ENCODE measurements at places on chromosomes 7 and 10. TPM values are rescaled to one million over a fixed set of nuclear protein-coding genes. Genes with fewer than 3 reads are reported as not detected.
A peak's percentile ranks its signal among the peaks of the same experiment; 100 is the strongest.

GRCh38 chr10:104332243-104333031 is 5.8 kb downstream of the ITPRIP start:
- H3K36me3 ChIP-seq, result peaks cover 76% of the 10 kb centered on the region
- peak overlapping the region; percentile 69 for H3K27ac ChIP-seq
- H3K4me3 ChIP-seq, result no peak overlapping the region
- DNase-seq, result peak; percentile 60
- H3K27me3 ChIP-seq, result no peaks in the 10 kb centered on the region

GRCh38 chr7:2409745-2410414 is 6.5 kb downstream of the CHST12 start:
- no peak overlapping the region for H3K4me3 ChIP-seq
- peak overlapping the region; percentile 44 for H3K27ac ChIP-seq
- H3K27me3 ChIP-seq, result no peaks in the 10 kb centered on the region
- H3K36me3 ChIP-seq, result no peaks in the 10 kb centered on the region
- H3K4me1 ChIP-seq, result peaks cover 36% of the 10 kb centered on the region

DNA sequence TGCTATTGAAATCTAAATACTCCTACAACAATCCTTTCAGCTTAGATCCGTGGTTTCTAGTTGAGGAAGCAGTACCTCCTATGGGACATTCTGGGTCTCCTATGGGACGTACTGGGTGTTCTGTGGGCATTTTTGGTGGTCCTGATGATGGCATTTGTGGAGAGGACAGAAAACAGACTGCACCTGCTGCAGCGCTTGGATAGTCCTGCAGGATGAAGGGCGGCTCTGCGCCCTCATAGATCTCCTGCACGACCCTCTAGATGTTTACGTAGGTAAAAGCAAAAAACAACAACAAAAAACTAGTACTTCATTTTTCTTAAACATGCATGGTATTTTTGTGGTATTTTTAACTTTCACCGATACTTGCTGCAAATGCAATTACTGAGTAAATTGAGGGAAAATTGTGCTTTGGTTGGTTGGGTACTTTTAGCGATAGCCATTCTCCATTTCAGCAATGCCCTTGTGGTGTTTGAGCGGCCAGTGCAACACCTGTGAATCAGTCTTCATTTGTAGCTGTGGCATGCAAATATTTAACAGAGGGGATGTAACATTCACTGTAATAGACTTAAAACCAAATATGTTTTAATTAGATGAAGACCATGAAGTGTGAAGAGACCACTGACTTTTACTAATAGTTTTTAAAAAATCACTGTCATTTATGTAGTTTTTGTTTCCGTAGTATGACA is 461.2 kb downstream of the SDK1 start:
- no peak overlapping the region for H3K4me3 ChIP-seq
- H3K27me3 ChIP-seq, result no peaks in the 10 kb centered on the region
- no peaks in the 10 kb centered on the region for H3K36me3 ChIP-seq
- H3K4me1 ChIP-seq, result no peaks in the 10 kb centered on the region
- no peak for DNase-seq

DNA sequence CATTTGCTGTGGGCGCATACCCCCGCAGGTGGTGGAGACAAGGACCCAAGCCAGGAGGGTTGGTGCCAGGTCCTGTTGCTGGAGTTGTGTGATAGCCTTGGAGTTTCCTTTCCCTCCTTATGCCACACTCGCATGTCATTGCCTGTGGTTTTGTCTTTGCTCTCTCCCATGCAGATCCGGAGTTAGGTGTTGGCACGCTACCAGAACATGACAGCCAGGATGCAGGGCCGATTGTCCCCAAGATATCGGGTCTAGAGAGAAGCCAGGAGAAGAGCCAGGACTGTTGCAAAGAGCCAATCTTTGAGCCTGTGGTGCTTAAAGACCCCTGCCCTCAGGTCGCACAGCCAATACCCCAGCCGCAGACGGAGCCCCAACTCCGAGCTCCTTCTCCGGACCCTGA is 369.2 kb upstream of the GALNT17 start:
- no peak overlapping the region for H3K27ac ChIP-seq
- no peak overlapping the region for H3K4me3 ChIP-seq
- no peak for DNase-seq
- H3K27me3 ChIP-seq, result peaks cover 50% of the 10 kb centered on the region

- H3K27ac ChIP-seq, result no peak overlapping the region
- no peak for DNase-seq
- no peaks in the 10 kb centered on the region for H3K27me3 ChIP-seq
- no peaks in the 10 kb centered on the region for H3K4me1 ChIP-seq
- H3K36me3 ChIP-seq, result no peaks in the 10 kb centered on the region
- H3K4me3 ChIP-seq, result no peak overlapping the region
Measured at GRCh38 chr10:83994325-83994724, 145.0 kb upstream of the GHITM start.

- H3K4me1 ChIP-seq, result no peaks in the 10 kb centered on the region
- peaks cover 46% of the 10 kb centered on the region for H3K27me3 ChIP-seq
- H3K4me3 ChIP-seq, result no peak overlapping the region
- no peaks in the 10 kb centered on the region for H3K36me3 ChIP-seq
- no peak for DNase-seq
Measured at GRCh38 chr7:26487780-26488515, 196.3 kb downstream of the SNX10 start.

OR2A12 gene
- not detected for total RNA-seq

Measured in K562 (cell line).